ENCODE measurements at places on chromosomes 7 and 10.

DNA sequence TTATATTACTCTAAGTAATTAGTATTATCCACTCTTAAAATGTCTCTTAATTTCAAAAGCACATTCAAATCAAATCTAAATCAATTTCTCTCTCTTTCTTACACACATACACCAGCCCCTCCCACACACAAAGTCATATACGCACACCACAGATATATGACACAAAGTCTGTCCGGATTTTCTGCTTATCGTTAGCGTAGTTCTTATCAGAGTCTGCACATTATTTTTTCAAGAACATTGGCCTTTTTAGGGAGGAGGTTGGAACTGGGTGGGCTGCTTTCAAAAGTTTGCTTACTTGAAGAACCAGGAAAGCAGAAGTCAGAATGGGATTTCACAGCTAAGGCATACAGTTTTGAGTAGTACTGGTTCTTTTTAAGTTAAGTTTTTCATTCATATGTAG lies 387.6 kb upstream of the CHRM2 start:
- DNase-seq, result no peak

DNA sequence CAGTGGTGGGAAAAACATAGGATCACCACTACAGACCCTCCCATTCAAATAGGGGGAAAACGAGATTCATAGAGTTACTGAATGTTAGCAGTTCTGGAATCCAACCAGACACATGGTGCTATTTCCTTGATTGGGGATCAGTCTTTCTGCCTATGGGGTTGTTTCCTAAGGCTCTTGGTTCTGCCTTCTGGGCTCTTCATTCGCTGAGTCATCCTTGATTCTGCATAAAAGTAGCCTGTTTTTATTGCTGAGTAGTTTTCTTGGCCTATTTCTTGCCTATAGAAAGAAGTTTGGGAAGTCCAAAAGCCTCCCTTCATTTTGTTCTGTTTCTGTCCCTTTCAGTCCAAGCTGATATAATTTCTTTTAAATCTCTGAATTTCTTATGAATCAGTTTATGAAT lies 99.3 kb upstream of the OIT3 start:
- no peak for DNase-seq

DNA sequence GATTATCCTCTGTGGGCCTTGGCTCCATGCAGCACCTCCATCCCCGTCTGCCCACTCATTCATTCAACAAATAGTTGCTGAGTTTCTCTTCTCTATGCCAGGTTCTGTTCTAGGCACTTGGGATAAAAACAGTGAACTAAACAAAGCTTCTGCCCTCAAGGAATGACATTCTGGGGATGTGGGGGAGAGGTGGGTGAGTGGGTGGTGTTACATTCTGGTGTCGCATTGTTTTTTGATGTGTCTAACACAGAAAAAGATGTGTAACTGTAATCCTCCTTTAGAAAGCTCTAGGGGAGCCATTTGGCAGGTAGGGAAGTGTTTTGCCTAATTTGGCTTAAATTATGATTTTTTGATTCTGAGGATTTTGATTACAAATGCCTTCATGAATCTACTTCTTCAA lies 21.4 kb downstream of the AUTS2 start:
- DNase-seq, result no peak

GRCh38 chr10:44995914-44996669 lies 4.6 kb upstream of the ZNF22 start:
- DNase-seq, result no peak

- no peak for DNase-seq
Observed at GRCh38 chr7:47577321-47577919, 4.5 kb downstream of the TNS3 start.

GRCh38 chr10:121886181-121886580 lies 41.6 kb downstream of the ATE1 start:
- DNase-seq, result no peak

DNA sequence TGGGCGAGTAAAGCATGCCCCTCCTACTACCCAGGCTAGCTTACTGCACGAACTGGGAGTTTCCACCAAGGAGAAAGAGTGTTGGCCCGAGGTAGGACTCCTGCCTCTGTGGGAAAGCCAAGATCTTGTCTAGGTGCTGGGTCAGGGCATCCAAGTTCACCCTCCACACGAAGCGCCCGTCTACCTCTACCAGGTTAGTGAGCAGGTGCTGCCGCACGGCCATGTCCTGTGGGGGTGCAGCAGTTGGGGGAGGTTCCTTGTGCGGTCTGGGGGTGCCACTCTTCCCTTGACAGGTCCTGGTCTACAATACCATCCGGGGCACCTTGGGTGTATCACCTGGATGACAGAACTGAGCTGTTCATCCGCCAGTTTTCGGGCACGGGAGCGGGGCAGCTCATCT lies 1.7 kb downstream of the ABHD11 start:
- DNase-seq, result no peak

DNA sequence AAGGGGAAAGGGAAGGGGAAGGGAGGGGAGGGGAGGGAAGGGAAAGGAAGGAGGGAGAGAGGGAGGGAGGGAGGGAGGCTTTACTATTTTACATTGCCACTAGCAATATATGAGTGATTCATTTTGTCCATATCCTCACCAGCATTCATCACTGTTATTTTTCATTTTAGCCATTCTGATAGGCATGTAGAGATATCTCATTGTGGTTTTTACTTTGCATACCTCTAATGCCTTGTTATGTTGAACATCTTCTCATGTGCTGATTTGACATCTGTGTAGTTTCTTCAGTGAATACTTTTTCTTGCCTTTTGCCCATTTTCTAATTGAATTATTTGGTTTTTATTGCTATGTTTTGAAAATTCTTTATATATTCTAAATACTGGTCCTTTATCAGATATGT lies 52.7 kb downstream of the GCC1 start:
- no peak for DNase-seq

- DNase-seq, result no peak
Observed at GRCh38 chr7:72441791-72442190, 29.7 kb upstream of the CALN1 start.

GRCh38 chr10:77285529-77286182 lies 352.0 kb downstream of the KCNMA1 start:
- DNase-seq, result no peak

- no peak for DNase-seq
Observed at GRCh38 chr7:95321720-95322119, 2.6 kb downstream of the PON1 start.

GRCh38 chr7:91193141-91193540 lies 71.1 kb upstream of the FZD1 start:
- DNase-seq, result no peak

DNA sequence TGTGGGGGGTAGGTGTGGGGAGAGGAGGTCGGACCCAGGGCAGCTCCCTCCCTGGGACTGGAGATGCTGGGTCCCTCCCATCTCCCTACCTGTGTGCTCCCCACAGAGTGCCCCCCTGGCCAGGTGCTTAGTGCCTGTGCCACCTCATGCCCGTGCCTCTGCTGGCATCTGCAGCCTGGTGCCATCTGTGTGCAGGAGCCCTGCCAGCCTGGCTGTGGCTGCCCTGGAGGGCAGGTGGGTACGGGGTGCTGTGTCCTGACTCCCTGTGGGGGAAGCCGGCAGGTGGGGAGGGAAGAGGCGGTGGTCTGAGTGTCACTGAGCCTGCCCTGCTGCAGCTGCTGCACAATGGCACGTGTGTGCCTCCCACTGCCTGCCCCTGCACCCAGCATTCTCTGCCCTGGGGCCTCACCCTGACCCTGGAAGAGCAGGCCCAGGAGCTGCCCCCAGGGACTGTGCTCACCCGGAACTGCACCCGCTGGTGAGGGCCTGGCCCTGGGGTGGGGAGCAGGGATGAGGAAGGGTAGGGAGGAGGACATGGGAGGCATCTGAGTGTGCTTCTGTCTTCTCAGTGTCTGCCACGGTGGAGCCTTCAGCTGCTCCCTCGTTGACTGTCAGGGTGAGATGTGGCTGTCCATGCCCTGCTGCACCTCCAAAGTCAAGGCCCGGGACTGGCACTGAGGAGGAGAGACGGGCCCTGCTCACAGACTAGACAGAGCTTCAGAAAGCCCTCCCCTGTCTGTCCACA lies 11.7 kb upstream of the ZNF862 start:
- no peak for DNase-seq

DNA sequence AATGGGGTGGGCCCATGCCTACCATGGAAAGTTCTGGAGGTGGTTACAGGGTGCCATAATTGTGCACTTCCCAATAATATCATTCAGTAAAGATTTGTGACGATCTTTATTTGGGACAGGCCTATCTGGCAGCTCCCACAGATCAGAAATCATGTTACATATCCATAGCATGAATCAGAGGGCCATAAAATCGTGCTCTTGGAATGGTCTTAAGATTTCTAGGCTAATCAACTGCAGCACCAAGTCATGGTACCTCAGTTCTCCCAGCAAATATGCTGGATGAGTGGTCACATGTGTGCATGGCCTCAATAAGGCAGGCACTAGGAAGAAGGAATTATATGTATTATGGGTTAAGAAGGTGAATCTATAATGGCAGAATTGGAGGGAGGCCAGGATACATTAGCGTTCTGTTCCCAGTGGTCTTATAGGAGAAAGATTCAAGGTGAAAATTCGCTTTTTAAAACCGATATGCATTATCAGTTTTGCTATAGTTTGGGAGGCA lies 134.7 kb downstream of the NRP1 start:
- no peak for DNase-seq

DNA sequence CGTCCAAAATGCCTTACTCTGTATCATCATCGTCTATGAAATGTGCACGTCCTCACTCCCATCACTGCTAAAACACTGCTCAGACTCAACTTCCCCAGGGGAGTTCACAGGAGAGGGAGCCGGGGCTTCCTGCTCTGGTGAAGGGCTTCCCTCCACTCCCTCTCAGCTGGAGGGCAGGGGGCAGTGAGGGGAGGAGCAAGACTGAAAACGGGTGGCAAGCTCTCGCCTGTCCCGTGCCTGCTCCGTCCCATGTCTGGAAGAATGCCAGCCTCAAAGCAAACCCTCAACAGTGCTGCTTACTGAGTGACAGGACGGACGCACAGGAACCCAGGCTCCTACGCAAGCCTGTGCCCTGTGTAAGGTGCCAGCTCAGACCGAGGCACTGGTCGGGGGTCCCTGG lies 25.1 kb downstream of the PRKAG2 start:
- no peak for DNase-seq

GRCh38 chr10:132369636-132370185 lies 27.3 kb upstream of the PWWP2B start:
- DNase-seq, result no peak

GRCh38 chr7:45657890-45658715 lies 83.9 kb downstream of the ADCY1 start:
- DNase-seq, result peak; percentile 0

- DNase-seq, result no peak
Observed at GRCh38 chr10:97321804-97322190, 2.7 kb downstream of the FRAT1 start.

DNA sequence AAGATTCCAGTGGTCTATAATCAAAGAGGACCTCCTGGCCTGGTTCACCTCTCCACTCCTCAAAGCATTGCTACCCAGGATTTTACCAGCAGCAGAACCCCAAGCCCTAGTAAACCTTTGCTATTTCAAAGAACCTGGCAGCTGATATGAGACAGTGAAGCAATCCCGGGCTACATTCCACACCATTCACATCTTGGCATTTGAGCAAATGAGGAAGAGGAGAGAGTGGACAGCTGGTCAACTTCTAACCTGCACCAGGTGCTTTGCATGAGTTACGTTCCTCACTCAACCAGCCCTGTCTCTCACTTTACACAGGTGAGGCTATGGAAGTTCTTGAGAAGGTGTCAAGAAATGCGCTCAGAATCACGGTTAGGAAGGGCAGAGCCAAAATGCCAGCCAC lies 1.1 kb downstream of the CCDC3 start:
- no peak for DNase-seq

DNA sequence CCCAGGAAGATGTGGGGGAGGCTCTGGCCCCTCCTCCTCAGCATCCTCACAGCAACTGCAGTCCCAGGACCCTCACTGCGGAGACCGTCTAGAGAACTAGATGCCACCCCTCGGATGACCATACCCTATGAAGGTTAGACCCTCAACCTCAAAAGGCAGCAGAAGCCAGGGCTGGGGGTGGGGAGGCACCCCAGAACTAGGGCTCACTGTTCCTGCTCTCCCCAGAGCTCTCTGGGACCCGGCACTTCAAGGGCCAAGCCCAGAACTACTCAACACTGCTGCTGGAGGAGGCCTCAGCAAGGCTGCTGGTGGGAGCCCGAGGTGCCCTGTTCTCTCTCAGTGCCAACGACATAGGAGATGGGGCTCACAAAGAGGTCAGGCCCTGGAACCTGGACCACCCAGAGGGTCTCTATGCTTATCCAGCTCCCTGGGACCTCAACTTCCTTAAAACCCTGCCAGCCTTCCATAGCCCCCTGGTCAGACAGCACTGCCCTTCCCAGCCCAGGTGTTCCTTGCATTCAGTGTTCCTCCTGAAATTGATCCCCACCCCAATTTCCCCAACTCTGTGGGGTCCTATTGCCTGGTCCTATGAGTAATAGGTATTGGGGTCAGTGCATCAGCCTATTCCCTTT lies 3.7 kb downstream of the SEMA4G start:
- no peak for DNase-seq

- DNase-seq, result no peak
Observed at GRCh38 chr7:87960239-87960638, 26.2 kb downstream of the ADAM22 start.

DNA sequence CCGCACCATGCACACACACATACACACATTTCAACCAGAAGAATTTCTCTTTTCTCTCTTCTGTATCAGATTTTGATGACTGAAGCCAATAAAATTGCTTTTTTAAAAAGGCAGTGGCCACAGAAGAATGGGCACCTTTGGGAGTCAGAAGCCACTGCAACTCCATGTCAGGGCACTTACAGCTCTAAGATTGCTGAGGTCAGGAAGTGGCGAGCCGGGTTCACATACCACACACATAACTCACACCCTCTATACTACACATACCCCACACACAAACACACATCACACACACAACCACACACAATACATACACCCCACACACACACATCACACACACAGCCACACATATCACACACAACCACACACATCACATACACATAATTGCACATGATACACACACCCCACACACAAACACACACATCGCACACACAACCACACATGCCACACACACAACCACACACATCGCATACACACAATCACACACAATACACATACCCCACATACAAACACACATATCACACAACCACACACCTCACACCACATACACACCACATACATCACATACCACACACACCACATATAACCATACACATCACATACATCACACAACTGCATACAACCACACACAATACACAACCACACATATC lies 31.2 kb downstream of the GPRIN2 start:
- no peak for DNase-seq

DNA sequence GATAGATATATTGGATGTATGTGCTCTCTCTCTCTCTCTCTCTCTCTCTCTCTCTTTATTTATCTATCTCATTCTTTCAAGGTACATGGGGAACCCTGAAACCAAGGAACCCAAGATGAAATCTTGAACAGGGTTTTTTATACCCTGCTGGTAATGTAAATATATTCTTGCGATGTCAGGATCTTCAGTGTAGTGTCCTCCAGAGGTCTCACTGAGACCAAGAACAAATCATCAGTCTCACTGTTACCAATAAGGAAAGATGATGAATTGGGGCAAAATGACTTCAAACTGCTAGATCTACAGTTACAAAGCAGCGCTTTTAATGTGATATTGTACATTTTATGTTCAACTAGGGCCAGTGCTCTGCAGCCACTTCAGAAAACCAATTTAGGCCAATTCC lies 423.5 kb downstream of the ANKRD7 start:
- DNase-seq, result no peak

Measured in CD4-positive, alpha-beta T cell treated with Interleukin-6 at 100 ng/mL for 8 hours (primary cell).